Colonic mucosa (tissue), 4 donors: ENCODE measurements at places on chromosomes 2 and 18. TPM values are rescaled to one million over a fixed set of nuclear protein-coding genes. Genes with fewer than 3 reads are reported as not detected.

CABLES1 gene
- 4.2 TPM for total RNA-seq

ITGB6 gene
- 13.2 TPM for total RNA-seq

PPM1G gene
- 119 TPM for total RNA-seq

GRHL1 gene
- 1.6 TPM for total RNA-seq

CTNNA2 gene
- total RNA-seq: 0.88 TPM

GAREM2 gene
- total RNA-seq: 3.9 TPM

C2orf66 gene
- total RNA-seq: 0.19 TPM

PSMA8 gene
- not detected for total RNA-seq

FRZB gene
- total RNA-seq: 26.8 TPM

C1GALT1C1L gene
- total RNA-seq: 0.27 TPM

PROKR1 gene
- 0.07 TPM for total RNA-seq

WNT10A gene
- total RNA-seq: 0.61 TPM

AGXT gene
- total RNA-seq: 6.1 TPM

MSTN gene
- total RNA-seq: not detected

ARHGAP25 gene
- 3.7 TPM for total RNA-seq

CD207 gene
- total RNA-seq: not detected

DNA sequence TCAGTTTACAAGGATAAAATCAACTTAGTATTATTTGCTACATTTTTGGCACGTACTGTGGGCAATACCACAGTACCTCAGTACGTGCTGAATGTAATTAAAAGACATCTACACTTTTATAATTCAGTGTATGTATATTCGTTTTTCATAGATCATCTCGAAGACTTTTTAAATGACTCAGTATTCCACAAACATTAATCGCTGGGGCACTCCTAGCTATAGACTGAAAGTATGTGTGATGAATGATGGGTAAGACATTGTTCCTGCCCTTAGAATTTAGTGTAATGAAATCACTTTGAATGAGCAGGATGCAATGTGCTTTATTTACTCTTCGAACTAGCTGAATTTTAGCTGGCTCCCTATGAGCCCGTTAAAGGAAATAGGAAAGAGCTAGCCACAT lies 245.6 kb upstream of the RASGRP3 start:
- DNase-seq: no peak

DNA sequence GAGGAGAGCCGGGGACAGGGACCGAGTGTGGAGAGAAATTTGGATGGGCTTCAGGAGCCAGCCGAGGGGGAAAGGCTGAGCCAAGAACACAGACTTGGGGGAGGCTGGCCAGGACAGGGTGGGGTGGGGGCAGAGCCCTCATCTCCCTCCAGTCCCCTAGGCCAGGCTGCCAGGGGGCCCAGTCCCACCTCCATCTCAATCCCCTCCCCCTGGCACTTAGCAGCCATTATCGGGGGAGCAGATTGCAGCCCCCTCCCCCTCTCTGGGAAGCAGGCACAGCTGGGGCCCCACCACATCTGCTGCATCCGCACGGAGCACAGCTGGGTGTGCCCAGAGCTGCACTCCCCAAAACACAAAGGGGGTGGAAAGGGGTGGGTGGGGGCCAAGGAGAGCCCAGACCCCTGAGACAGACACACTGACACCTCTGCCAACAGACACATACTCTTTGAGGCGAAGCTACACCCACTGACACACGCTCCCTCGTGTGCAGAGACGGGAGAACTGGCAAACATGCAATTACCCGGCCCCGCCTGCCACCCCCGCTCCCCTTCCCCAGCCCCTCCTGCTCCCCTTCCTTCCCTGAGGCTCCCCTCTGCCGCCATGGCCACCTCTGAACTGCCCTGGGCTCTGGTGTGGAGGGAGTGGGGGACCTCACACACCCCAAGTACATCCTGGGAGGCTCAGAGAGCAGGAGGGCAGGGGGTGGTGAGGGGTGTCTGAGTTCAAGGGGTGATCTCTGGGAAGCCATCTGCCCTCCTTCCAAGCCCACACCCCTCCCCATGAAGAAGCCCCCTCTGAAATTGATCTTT lies 5.1 kb upstream of the ASIC4 start:
- DNase-seq: no peak

- no peak for DNase-seq
Observed at GRCh38 chr2:239470151-239470900, 69.5 kb upstream of the HDAC4 start.

- DNase-seq: no peak
Observed at GRCh38 chr2:37739153-37739552, 67.7 kb upstream of the CDC42EP3 start.

- peak; percentile 89 for DNase-seq
Observed at GRCh38 chr18:63476668-63477067, at the start of gene SERPINB5. SERPINB5 (plus strand) TSS chr18:63476958; CDS start chr18:63484429, 7,471 bp downstream.

GRCh38 chr2:112166806-112167499 lies 28.8 kb downstream of the FBLN7 start:
- no peak for DNase-seq

DNA sequence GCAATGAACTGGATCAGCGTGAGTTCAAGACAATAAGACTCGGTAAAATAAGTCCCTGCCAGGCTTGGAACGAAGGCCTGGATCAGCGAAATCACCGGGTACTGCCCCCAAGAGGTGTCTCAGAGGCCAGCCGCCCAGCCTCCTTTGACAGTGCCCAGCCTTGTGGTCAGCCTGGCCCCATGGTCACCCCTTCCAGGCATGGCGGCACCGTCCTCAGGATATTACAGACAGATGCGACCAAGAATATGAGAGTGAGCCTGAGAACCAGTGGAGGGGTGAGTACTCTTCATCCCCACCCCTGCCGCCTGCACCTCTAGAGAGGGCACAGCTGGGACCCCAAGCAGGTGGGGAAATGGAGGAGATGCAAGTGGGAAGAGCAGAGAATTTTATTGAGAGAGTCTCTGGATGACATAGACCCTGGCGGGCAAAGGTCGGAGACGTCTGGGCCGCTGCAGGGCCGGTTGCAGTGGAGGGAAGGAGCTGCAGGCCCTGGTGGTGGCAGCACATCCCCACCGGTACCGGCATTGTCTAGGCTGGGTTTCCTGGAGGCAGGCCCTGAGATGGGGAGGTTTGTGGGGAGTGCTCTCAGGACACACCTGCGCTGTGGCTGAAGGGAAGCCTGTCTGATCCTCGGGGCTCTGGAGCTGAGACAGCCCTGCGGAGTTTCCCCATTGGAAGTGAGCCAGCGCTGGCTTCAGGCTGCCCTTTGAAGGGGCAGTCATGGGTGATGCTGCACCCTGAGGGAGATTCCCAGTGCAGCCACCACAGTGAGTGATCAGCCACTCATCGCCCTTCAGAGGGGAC lies 190.0 kb downstream of the SEPTIN10 start:
- no peak for DNase-seq

DNA sequence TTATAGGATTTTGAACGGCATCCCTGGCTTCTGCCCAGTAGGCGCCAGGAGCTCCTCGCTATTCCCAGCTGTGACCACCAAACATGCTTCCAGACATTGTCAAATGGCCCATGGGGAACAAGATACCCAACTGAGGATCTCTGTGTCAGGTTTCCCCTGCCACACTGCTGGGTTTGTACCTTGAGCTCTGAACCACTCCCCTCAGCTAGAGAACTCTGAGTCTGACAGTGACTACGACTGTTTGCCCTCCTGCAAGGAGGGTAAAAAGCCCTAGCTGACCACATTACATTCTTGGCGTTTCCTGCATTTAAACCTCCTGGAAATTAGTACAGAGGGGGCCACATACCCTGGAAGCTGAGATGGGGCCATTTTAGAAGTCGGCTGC lies 12.4 kb downstream of the LRRFIP1 start:
- no peak for DNase-seq

DNA sequence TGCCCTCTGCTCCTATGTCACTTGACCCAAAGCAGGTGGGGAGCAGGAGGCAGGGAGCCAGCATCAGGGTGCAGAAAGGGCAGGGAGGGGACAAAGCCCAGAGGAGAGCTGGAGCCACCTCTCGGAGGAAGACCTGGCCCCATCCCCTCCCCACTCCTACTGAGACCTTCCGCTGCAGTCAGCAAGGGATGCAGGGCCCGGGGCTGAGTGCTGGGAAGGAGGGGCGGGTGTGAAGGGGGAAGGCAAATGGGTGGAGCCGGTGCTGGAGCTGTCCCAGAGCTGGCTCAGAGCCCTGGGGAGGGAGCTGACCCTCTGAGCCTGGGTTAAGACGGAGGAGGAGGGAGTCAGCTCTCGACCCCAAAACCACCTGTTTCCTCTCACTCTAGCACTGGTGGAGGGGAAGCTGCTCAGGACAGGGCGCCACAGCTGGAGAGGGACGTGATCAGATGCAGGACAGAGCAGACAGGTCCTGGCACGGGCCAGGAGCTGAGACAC lies 33.8 kb downstream of the HS1BP3 start:
- DNase-seq: peak; percentile 57

GRCh38 chr18:33578518-33579348 lies 714 bp downstream of the ASXL3 start:
- peak; percentile 45 for DNase-seq

DNA sequence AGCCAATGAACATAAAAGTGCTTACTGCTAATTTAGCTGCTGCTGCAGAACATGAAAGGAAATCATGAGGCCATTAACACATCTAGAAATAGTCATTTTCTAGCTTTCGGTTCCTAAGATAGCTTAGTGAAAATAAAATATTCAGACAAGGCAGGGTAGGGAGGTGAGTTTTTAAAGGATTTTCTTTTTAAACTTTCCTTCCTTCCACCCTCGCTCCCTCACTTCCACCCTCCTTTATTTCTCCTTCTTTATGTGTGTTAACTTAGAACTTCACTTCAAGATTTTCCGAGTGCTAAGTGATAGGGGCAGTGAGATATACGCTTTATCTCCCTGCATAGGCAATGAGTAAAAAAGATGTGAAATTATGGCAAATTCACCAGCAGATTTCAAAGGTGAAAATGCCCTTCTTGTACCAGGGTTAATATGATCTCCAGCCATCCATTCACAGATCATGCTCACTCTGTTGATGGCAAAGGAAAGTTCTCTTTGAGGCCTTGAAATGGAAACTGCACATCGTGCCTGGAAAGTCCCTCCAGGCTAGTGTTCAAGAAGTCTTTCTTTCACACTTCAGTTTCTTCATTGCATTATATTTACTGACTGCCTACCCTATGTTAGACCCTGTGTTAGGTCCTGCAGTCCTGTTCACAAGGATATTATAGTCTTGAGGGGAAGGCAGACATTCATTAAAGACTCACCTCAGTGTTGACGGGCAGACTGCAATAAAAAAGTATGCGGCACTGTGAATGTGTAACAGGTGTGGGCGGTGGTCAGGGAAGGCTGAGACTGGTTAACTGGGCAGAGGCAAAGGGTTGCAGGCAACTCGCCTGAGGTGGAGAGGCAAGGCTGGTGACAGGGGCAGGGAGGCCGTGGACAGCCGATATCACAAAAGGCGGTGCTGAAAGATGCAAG lies 200.8 kb downstream of the PLCL1 start:
- no peak for DNase-seq

GRCh38 chr2:151861174-151861573 lies 33.0 kb upstream of the ARL5A start:
- no peak for DNase-seq

DNA sequence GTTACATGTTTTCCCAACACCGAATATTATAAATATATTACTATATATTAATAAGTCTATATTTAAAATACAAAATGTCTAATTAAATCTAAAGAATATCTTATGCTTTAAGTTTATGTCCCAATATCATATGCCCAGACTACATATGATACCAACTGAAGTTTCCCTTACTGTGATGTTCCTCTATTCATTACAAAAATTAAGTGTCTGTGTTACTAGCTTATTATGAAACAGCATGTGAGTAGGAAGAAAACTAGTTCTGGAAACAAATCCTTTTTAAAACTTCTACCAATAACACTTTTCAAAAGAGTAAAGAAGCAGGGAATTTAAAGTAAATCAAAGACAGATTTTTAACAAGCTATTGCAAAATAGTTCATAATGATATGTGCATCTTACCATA lies 17.8 kb downstream of the HNRNPLL start:
- DNase-seq: no peak
